K562 (cell line): ENCODE measurements at places on chromosomes 3 and 15.

GRCh38 chr15:88901508-88902220, 6.3 kb upstream of the HAPLN3 start:
- no peak for DNase-seq

DNA sequence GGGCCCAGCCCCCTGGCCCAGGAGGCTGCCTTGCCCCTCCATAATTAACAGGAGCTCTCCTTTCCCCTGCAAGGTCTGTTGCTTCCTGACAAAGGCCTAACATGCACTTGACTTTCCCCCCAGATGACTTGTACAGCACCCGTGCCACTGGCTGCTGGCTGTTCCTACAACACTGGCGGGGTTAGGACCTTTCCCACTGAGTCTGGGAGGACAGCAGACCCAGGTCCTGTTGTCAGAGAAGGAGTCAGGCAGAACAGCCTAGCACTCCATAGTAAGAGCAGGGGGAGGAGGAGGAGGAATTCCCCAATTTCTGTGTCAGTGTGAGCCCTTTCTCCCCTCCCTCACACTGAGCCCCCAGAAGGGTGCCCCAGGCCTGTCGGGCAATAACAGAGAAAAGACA, 99.2 kb downstream of the CORO2B start:
- DNase-seq: no peak

- no peak for DNase-seq
These were observed 397.7 kb upstream of the EPHA6 start for GRCh38 chr3:96416549-96417255.

GRCh38 chr15:61051569-61052031, 177.5 kb downstream of the RORA start:
- no peak for DNase-seq

GRCh38 chr15:74400313-74400860, 32.9 kb upstream of the CYP11A1 start:
- no peak for DNase-seq

DNA sequence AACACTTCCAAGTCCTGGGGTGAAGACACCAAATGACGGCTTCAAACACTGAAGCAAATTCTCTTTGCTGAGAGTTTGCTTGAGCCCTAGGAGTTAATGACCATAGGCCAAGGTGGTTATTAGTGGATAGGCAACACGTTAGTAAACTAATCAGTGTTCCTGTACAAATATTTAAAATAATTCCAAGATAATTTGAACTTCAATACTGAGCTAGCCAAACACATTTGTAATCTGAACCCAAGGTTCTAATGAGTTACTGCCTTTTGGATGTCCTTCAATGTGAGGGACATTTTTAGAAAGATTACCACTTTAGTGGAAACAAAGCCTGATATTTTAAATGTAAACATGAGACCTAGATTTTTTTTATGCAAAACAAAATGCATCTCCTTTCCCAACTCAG, 94.6 kb downstream of the THRB start:
- DNase-seq: no peak

GRCh38 chr15:38564557-38565286, at the start of gene RASGRP1:
Gene RASGRP1 (minus strand): TSS chr15:38564814. CDS start chr15:38564628, 186 bp downstream.
- peak; percentile 63 for DNase-seq

DNA sequence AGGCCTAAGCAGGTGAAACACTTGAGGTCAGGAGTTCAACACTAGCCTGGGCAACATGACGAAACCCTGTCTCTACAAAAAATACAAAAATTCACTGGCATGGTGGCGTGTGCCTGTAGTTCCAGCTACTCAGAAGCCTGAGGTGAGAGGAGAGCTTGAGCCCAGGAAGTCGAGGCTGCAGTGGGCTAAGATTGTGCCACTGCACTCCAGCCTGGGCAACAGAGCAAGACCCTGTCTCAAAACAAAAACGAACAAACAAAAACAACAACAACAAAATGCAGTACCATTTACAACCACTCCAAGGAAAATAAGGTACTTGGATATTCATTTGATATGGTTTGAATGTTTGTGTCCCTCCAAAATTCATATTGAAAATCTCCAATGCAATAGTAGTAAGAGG, 15.6 kb upstream of the TRANK1 start:
- no peak for DNase-seq

DNA sequence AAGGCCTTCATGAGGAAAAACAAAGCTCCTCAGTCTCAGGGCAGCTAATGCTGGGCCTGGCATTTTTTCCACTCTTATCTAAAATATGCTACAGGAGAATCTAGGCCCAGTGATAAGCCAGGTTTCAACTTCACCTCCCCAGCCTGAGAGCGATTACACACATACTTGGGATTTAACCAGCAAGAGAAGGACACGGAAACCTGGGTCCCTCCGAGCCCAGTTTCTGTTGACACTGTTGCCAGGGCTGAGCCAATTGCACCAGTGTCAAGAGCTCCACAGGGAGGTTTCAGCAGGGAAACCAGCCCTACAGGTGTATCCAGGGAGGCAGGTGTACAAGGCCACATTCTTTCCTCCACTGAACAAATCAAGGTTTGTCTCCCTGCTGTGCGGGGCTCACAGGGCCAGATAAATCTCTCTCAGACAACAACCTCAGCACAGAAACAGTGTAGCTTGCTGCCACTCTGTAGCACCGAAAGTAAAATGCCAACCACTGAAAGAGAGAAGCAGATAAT, 85.4 kb downstream of the MAGI1 start:
- no peak for DNase-seq

DNA sequence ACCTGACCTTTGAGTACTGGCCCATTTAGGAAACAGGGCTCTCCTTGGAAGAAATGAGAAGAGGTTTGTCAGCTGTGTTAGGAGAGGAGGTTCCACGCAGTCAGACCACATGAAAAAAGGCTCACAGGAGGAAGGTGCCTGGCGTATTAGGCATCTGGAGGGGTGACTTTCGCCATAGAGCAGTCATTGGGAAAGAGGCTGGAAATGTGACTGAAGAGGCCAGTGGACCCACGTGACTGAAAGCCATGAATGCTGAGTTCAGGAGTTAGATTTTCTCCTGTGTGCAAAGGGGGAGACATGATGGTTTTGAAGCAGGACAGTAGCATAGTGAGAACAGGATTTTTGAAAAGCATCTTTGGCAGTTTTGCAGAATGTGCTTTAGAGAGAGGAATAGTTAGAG, 29.7 kb upstream of the RNF7 start:
- no peak for DNase-seq

DNA sequence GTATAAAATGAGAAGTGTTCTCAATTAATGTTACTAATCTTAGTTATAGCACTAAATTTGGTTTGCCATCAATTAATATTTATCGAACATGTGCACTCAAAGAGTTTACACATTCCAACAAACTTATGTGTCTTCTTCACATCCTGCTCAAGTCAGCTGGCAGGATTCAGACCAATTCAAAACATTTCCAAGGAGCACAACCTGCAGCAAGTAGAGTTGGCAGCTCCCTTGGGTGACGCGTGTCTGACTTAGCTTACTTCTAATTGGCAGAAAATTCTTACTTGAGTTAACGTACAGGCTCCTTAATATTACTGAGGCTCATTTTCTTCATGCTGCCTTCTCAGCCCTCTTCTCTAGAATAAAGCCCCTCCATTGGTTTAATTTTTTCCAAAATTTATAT, 110.4 kb upstream of the PFN2 start:
- no peak for DNase-seq

DNA sequence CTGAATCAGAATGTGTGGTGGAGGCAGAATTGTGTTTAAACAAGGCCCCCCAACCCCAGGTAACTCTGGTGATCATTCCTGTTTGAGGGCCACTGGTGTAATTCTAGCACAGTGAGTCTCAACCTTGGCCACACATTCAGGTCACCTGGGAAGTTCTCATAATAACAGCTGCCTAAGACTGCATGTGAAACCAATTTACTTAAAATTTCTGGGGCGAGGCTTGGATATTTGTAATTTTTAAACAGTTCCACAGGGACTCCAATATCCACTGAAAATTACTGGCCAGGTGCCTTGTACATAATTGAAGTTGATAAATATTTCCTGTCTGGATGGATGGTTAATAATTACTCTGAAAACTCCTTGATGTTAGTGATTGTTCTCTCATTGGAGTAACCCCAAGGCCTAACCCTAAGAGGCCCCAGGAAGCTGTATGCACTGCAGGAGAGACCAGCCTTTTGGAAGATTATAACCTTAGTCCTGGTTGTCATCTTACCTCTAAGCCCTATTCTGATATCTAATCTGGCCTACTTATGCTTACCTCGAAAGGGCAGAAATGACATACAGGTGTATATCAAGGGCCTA, 25.7 kb upstream of the EPHB1 start:
- no peak for DNase-seq

GRCh38 chr15:99424978-99425656, 140.7 kb upstream of the MEF2A start:
- DNase-seq: no peak

GRCh38 chr15:93707751-93708150, 523.6 kb upstream of the MCTP2 start:
- no peak for DNase-seq

GRCh38 chr15:41970456-41970855, 1.9 kb downstream of the EHD4 start:
- no peak for DNase-seq

DNA sequence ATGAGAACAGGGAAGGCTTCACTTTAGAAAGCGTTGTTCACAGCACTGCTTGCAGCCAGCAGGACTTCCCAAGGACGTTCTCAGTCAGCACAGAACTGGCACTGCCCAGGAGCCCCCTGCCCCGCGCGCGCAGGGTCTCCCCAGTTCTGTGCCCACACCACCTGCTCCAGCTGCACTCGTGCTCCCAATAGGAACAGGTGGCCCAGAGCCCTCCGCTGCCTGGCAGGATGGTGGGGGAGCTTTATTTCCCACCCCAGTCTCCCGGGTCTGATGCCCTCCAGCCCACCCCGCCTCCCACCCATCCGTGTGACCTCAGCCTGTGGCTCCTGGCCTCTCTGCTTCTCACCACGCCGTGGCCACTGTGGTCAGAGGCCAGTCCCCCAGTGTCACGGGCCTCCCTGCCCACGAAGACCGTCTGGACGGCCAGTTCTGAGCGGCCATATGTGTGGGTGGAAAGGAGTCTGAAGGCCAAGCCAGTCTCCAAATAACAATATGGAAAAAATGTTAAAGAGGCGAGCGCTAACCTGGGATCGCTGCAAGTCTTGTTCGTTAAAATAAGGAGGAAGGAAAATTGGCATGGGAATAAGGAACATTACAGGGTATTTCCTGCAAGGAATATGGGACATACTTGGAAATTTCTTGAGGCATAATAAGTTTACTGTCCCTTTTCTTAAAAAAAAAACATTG, 54.6 kb upstream of the PCSK6 start:
- no peak for DNase-seq

DNA sequence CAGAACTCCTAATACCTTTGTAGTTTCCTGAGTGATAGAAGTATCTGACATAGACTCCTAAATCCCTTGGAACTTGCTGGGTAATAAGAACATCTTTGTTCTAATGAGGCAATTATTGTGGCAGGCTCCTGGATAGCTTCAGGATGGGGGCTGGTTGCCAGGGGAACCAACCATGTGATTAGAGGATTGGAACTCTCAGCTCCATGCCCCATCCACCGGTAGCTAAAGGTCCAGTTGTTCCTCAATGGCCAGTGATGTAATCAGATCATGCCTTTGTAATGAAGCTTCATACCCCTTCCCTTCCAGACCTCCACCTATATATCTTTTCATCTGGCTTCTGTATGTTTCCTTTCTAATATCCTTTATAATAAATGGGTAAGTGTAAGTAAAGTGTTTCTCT, 221.2 kb upstream of the ALCAM start:
- DNase-seq: no peak

DNA sequence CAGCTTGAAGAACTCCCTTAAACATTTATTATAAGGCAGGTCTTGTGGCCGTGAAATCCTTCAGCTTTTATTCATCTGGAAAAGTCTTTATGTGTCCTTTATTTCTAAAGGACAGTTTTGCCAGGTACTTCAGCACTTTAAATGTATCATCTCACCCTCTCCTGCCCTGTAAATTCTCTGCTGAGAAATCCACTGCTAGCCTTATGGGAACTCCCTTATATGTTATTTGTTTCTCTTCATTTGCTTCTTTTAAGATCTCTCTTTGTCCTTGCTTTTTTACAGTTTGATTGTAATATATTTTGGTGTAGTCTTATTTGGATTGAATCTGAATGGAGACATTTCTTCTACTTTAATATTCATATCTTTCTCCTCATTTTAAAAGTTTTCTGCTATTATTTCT, 86.7 kb upstream of the RBMS3 start:
- no peak for DNase-seq

- DNase-seq: no peak
These were observed 2.8 kb downstream of the FNDC3B start for GRCh38 chr3:172042136-172042662.

DNA sequence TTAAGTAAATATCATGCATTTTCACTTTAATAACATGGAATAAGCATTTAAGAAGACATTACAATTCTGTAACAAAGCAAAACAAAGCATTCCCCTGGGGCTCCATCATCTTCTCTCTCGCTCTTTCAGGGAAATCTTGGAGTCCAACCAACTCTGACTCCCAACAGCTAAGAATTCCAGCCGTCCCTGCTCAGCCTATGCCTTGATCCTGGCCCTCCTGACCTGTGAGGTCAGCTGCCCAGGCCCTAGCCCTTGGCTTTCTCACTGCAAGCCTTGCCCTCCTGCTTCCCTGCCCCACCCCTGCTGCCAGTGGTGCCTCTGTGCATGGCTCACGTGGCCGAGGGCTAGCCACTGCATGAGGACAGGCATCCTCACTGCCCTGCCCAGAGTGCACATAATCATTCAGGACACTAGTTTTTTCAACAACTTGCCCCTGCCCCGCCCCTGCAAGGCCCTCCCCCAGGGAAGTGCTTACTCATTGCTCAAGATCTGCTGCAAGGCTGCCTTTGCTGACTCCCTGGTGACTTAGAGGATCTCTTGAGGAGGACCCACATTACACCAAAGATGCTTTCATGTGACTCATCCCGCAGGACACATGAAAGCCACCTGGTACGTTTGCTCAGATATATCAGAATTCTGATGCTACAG, 37.6 kb downstream of the MTMR10 start:
- peak; percentile 81 for DNase-seq

GRCh38 chr3:74267588-74268184, 346.8 kb downstream of the CNTN3 start:
- DNase-seq: peak; percentile 36

DNA sequence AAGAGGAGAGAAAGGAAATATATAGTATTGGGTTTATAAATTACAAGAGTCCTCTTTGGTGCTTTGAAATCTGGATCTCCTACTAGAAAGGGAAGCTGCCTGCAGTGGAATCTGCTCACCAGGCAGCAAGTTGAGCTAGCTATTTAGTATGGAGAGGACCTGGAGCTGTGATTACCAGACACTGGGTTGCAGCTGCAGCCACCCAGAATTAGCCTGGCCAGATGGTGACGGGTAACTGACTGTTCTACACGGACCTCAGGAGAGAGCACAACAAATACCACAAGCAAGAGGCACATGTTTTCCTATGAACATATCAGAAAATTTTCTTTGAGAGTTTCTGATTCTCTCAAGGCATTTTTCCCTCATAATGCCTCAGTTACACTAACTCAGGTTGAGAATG, 46.5 kb downstream of the SYNPR start:
- DNase-seq: no peak

DNA sequence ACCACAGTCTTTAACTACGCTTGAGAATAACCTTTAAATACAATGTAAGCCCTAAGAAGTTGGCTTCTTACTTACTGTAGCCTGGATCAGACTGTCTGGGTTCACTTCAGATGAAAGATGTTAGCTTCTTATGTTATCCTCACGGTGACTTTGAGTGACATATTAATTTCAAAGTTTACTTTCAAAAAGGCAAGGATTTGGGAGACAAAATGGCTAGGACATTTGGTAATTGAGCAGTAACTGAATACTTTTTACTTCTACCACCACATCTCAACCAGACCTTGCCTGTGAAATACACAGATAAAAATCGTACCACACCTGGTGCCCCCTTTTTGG, 36.0 kb upstream of the BNIP2 start:
- no peak for DNase-seq
